Adrenal gland (tissue), 19 donors: ENCODE measurements at places on chromosomes 4 and X. TPM values are rescaled to one million over a fixed set of nuclear protein-coding genes. Genes with fewer than 3 reads are reported as not detected.

The UGT2B15 gene
- 0.19 TPM for total RNA-seq

The STPG2 gene
- total RNA-seq = 1.1 TPM

The LCORL gene
- 10.7 TPM for total RNA-seq

The FBXO8 gene
- 41.0 TPM for total RNA-seq

The ASB12 gene
- 0.19 TPM for total RNA-seq

DNA sequence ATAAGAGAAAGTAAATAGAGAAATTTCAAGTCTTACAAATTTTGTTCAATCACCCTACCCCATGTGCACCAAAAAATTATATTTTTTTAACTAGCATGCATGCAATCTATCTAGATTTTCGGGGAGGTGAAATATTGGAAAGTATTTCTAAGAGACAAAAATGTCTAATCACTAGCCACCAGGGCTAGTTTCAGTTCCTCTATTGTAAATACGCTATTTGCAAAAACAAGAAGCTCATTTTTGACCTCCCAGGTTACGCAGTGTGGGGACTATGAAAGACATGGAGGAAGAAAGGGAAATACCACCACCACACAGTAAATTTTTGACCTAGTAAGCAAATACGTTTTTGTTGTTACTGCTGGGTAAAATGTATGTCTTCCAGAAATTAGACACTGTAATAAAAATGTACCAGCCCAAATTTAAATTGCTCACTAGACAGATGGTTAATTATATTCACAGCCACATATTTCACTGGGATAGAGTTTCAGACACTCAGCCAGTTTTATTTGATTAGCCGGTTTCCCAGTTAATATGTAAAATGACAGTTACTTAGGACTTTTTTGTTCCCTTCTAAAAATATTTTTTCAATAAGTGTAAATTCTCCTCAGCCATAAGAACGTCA, 2.2 kb downstream of the NEXMIF start:
- DNase-seq = no peak

DNA sequence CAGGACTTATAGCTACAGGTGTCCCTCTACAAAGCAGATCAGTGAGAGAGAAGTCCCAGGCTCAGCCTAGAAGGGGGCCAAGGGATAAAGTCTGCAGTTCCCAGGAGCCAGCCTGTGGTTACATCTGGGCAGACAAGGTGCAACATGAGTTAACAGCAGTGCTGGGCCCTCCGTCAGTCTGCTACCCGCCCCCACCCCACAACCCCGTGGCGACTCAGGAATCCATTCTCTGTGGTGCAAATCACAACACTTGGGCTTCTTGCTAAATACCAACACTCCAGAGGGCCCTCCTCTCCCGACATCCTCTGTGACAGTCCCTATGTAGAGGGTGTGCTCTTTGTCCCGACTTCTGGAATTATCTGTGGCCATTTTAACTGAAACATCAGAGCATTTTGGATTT, 13.8 kb downstream of the GPM6B start:
- DNase-seq = no peak

- no peak for DNase-seq
Observed at GRCh38 chrX:15298780-15299179, 16.7 kb downstream of the ASB11 start.

DNA sequence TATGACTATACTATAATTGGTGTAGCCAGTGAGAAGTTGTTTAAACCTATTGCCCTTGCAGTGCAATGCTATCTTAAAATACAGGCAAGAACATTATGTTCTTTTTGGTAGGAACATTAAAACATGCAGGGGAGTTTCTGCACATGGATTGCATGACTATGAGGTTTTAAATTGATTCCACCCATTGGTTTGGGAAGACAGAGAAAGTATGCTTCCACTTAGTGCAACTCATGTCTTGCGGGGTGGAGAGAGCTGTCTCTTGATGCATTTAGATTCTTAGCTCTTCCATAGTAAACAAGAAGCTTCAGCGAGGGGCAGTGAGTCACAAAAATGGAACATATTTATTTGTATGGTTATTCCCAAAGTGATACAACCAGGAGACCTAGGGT, 39.5 kb upstream of the RASL11B start:
- DNase-seq = no peak
